ENCODE measurements at places on chromosomes 11 and 22.

DNA sequence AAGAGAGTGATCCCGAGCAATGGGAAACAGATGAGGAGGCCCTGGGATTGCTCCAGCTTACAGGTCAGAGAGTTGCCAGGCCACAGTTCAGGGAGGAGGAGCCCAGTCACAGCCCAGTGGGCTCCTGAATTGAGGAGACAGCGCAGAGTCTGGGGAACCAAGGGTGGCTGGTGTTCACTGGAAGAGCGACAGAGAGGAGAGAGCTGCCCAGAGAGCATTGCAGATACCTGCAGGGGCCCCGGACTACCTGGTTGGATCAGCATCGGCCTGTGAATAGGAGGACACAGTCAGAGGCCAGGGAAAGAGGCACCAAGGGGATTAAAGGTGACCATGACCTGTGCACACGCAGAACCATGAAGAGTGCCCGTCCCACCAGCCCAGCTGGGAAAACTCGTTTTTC lies 648.6 kb downstream of the TBC1D22A start:
- peak; percentile 21 for DNase-seq
- no peaks in the 10 kb centered on the region for H3K4me1 ChIP-seq
- no peak overlapping the region for H3K4me3 ChIP-seq
- H3K27ac ChIP-seq: no peak overlapping the region
- peaks cover 33% of the 10 kb centered on the region for H3K27me3 ChIP-seq

DNA sequence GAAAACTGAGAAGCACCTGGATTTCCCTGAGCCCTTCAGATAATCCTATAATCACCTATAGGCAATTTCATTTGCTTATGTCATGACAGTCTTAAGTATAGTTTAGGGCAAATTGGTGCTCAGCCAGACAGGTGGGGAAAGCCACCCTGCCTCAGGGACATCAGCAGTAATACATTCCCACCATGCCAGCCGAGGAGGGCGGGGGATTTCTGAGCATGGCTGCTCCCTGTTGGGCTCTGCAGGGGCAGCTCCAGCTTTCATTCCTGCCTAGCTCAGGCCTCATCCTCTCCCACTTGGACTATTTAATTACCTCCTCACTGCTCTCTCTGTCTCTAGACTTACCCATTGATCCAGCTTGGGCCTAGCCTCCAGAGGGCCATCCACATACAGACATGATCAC lies 9.0 kb upstream of the DRD2 start:
- no peak overlapping the region for H3K27ac ChIP-seq
- no peak for DNase-seq
- peaks cover 11% of the 10 kb centered on the region for H3K27me3 ChIP-seq
- H3K4me3 ChIP-seq: no peak overlapping the region
- no peaks in the 10 kb centered on the region for H3K4me1 ChIP-seq

DNA sequence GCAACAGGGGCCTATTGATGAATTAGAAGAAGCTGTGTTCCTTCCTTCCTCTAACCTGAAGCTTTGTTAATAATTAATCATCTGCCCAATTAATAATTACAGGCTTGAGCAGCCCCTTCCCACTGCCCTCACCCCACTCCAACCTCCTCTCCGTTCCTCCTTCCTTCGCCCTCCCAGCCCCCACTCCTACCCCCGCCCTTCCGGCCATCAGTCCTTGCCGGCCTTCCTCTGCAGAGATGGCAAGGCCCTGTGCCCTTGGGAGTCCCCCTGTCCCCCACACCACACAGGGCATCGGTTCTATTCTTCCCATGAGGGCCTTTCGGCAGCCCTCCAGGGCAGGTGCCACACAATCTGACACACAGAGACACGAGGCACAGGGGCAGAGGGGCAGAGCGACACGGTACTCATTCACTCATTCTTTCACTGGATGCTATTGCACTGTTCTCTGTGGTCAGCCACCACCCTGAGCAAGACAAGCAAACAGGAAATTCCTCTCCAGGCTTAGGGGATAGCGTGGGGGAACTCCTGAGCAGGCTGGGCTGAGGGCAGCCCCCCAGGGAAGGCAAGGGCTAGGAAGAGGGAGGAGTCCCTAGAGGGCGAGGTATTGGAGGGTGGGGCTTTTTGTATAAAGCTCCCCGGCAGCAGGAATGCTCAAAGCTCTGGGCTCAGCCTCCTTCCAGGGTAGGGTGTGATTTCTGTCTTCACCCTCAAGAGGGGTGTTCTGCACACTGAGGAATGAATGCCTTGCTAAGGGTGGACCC lies 14.7 kb downstream of the MGAT3 start:
- H3K4me3 ChIP-seq: no peak overlapping the region
- peak overlapping the region; percentile 70 for H3K27ac ChIP-seq
- no peaks in the 10 kb centered on the region for H3K36me3 ChIP-seq
- H3K4me1 ChIP-seq: peaks cover 47% of the 10 kb centered on the region

GRCh38 chr11:6703247-6704063 lies 20.3 kb upstream of the MRPL17 start:
- H3K36me3 ChIP-seq: no peaks in the 10 kb centered on the region
- peaks cover 3% of the 10 kb centered on the region for H3K4me1 ChIP-seq
- H3K27me3 ChIP-seq: no peaks in the 10 kb centered on the region
- no peak overlapping the region for H3K4me3 ChIP-seq

GRCh38 chr11:123298488-123299447 lies 103.7 kb upstream of the CLMP start:
- H3K27me3 ChIP-seq: peaks cover 8% of the 10 kb centered on the region
- no peaks in the 10 kb centered on the region for H3K36me3 ChIP-seq
- H3K27ac ChIP-seq: no peak overlapping the region
- peaks cover 15% of the 10 kb centered on the region for H3K4me1 ChIP-seq
- no peak for DNase-seq

Measured in suprapubic skin (tissue), 4 donors.